Hepatic stellate cell (primary cell): ENCODE measurements at places on chromosomes 2 and 18.

DNA sequence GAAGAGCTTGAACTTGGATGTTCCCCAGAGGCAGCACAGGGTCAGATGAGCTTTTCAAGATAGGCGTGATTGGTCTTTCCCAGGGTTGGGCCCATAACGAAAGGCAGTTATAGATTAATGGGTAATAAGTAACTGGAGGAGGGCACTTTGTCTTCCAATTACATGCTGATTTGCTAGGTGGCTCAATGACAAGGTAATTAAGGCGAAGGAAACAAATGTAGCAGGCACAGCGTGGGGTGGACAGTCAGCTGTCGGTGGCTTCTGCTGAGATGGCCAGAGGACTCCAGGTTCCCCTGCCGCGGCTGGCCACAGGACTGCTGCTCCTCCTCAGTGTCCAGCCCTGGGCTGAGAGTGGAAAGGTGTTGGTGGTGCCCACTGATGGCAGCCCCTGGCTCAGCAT, at the start of gene UGT1A4:
UGT1A4 (plus strand) TSS at position 185 of the 400 bp plus-strand sequence; CDS start at position 270, 85 bp downstream.
- no peak for DNase-seq

DNA sequence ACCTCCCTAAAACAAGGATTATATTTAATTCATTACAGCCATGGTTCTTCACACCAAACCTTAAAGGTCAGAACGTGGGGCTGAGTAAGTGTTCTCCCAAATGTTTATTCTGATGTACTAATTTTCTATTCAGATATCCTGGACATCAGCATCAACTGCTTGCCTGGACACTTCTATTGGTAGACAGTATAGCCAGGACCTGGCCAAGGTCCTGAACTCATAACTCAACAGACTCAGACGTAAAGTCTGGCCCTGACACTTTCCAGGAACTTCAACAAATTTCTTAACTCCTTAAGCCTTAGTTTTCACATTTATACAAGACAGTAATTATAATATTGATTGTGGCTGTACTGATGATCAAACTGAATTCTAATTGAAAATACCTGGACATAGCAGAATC, 89.1 kb downstream of the AKAIN1 start:
- DNase-seq: no peak

GRCh38 chr2:23519334-23519651, 134.3 kb downstream of the KLHL29 start:
- no peak for DNase-seq

GRCh38 chr18:58754544-58755068, 83.3 kb downstream of the MALT1 start:
- DNase-seq: no peak

DNA sequence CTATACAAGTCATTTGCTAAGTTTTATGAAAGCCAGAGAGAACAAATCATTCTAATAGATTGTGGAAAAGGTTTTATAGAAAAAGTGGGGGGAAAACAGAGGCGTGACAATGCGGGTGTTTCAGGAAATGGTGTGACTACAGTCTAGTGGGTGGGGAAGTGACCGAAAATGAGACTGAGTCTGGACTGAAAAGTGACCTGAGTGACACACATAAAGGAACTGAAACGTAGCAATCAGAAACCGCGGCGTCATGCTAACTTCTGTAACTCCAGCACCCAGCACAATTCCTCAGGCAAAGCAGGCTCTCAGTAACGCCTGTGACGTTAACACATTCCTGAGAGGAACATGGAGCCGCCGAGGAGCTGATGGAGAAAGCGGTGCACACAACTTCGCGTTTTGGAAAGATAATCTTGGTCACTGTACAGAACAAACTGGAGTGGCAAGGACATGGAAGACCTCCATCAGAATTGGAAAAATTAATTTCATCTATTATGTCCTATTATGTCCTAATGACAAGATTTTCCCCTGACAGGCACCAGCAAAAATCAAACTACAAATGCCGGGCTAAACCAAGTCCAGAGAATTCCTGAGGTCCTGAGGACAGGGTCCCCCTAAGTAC, 1.4 kb upstream of the CD226 start:
- DNase-seq: no peak

GRCh38 chr18:8091035-8091434, 518.2 kb upstream of the RAB12 start:
- DNase-seq: no peak

- peak; percentile 78 for DNase-seq
These were observed 15.6 kb upstream of the CEP68 start for GRCh38 chr2:65040400-65041261.
